ENCODE measurements at places on chromosomes 13 and 19.

DNA sequence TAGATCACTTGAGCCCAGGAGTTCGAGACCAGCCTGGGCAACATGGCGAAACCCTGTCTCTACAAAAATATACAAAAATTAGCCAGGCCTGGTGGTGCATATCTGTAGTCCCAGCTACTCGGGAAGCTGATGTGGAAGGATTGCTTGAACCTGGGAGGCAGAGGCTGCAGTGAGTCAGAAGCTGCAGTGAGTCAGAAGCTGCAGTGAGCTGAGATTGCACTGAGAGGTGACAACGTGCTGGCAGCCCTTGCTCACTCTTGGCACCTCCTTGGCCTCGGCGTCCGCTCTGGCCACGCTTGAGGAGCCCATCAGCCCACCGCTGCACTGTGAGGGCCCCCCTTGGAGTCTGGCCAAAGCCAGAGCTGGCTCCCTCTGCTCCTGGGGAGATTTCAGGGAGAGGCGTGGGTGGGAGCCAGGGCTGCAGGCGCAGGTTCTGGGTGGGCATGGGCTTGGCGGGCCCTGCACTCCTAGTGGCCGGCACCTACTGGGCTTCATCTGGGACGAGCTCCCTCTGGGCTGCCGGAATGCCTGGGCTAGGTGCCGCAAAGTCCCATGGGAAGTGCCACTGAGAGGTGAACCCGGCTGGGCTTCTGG lies 39.5 kb upstream of the RPL21 start:
- DNase-seq = no peak

GRCh38 chr13:59016250-59016649 lies 1147.5 kb downstream of the DIAPH3 start:
- no peak for DNase-seq

GRCh38 chr19:33879818-33880575 lies 83.3 kb downstream of the KCTD15 start:
- no peak for DNase-seq

GRCh38 chr13:19587635-19588300 lies 26.4 kb upstream of the TPTE2 start:
- peak; percentile 45 for DNase-seq

GRCh38 chr13:29522044-29522685 lies 73.3 kb downstream of the SLC7A1 start:
- DNase-seq = no peak

GRCh38 chr13:102316732-102317131 lies 85.1 kb downstream of the FGF14 start:
- DNase-seq = no peak

- no peak for DNase-seq
Observed at GRCh38 chr13:35784286-35784951, 307.9 kb upstream of the MAB21L1 start.

GRCh38 chr19:40989453-40989852 lies 1.6 kb upstream of the CYP2B6 start:
- no peak for DNase-seq

GRCh38 chr13:21541980-21542379 lies 62.0 kb downstream of the MICU2 start:
- DNase-seq = no peak

DNA sequence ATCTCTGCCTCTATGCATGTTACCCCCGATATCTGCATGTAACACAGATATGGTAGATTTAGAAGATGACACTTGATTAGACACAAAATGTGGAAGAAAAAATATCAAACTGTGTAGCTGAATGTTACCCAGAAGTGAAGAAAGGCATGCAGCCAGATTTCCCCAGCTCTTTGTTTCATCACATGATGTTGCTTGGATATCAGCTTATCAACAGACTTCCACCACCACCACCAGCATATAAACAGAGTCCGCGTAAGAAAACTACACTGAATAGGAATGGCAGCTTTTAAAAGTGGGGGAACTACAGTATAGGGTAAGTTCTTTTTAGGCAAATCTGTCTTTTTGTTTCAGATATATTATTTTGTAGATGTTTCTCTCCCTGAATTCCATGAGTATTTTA lies at the start of gene FAM216B:
TSS of gene FAM216B (plus strand) at position 233 of the 400 bp plus-strand sequence. CDS start 2,484 bp downstream, outside the sequence.
- no peak for DNase-seq

- no peak for DNase-seq
Observed at GRCh38 chr13:109693213-109693612, 93.2 kb downstream of the IRS2 start.

- DNase-seq = no peak
Observed at GRCh38 chr19:34273121-34273520, 18.8 kb downstream of the GARRE1 start.

DNA sequence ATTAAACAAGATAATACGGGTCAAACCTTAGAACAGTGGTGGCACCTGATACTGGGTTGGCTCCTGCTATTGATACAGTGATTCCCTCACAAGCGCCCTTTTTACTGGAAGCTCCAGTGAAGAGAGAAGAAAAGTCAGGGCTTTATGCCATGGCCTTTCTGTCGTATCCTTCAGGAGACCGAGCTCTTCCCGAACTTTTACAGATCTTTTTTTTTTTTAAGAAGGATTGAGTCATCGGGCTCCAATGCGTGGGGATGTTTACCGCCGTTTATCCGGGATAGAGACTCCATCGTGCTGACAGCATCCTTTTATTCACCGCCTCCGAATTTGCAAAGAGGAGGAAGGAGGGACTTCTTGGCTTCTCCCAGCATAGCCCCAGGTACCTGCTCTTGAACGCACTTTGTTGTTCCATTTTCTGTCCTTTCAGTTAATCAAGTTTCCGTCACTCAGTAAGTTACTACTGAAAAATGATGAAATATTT lies 574 bp downstream of the ZNF227 start:
- DNase-seq = no peak

GRCh38 chr19:40177286-40178070 lies 13.7 kb upstream of the MAP3K10 start:
- DNase-seq = no peak

DNA sequence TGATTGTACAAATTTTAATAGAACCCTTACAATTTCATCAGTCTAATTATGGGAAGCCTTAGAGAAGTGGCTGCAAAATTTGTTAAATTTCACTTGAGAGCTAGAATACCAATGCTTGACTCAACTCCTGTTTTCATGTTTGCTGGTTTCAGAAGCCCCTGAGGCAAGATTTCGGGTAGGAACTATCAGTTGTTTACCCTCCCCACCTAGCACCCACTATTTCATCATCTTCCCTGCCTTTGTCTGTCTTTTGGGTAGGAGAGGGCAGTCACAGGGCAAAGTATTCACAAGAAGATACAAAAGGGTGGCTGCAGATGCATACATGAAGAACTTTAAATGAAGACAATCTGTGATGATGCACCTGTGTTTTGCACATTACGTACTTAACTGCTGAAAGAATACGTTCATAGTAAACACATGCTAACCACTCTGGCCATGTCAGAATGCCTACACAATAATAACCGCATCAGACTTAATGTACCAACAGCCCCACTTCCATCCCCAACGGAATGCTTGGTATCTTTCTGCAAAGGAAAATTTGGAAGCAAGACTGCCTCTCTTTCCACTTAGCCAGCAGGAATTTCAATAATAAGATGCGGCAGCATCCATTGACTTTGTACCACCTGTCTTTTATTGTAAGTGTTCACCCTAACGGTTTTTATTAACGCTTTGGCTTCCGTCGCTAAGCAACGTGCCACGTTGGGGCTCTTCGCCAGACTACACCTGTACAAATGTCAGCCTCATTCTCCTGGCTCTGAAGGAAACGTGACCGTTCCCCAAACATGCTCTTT lies 30.4 kb downstream of the TPT1 start:
- no peak for DNase-seq

DNA sequence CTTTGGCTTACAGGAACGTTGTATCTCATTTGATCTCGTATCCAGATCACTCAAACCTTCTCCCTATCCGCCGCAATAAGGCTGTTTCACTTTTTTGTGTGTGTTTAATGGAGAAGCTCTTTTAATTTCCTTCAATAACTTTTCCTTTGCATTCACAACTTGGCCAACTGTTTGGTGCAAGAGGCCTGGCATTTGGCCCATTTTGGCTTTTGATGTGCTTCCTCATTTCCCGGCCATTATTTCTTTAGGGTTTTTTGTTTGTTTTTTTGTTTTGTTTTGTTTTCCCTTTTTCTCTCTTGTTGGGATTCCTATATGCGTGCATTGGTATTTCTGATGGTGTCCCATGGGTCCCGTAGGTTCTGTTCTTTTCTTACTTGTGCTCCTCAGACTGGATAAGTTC lies 6.1 kb upstream of the UPF3A start:
- DNase-seq = no peak

- DNase-seq = no peak
Observed at GRCh38 chr19:4023600-4024398, 16.3 kb downstream of the PIAS4 start.

DNA sequence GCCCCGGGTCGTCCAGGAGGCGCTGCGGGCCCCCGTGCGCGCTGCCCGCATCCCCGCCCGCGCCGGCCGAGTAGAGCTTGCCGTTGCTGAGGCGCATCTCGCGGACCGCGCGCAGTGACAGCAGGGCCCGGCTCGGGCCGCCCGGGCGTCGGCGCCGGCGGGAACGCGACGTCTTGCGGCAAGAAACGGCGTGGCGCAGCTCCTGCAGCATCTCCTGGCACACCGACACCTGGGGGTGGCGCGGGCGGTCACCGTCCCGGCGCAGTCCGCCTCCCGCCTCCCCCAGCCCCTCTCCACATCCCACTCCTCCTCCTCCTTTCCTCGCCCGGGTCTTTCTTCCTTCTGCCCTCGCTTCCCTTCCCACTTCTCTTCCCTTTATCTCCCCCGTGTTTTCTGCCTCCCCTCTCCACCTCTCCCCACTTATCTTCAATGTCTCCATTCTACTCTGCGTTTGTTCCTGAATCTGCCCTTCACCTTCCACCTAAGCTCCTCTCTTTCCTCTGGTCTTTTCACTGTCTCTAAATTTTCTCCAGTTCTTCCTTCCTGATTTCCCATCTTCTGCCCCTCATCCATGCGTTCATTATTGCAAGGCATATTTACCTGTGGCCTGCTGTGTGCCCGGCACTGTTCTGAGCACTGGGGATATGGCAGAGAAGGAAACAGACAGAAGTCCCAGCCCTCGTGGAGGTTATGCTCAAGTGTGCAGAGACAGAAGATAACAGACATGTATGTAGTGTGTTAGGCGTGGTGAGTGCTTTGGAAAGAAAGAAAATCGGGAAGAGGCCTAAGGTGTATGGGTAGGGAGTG lies 5.2 kb upstream of the ATP1A3 start:
- no peak for DNase-seq

DNA sequence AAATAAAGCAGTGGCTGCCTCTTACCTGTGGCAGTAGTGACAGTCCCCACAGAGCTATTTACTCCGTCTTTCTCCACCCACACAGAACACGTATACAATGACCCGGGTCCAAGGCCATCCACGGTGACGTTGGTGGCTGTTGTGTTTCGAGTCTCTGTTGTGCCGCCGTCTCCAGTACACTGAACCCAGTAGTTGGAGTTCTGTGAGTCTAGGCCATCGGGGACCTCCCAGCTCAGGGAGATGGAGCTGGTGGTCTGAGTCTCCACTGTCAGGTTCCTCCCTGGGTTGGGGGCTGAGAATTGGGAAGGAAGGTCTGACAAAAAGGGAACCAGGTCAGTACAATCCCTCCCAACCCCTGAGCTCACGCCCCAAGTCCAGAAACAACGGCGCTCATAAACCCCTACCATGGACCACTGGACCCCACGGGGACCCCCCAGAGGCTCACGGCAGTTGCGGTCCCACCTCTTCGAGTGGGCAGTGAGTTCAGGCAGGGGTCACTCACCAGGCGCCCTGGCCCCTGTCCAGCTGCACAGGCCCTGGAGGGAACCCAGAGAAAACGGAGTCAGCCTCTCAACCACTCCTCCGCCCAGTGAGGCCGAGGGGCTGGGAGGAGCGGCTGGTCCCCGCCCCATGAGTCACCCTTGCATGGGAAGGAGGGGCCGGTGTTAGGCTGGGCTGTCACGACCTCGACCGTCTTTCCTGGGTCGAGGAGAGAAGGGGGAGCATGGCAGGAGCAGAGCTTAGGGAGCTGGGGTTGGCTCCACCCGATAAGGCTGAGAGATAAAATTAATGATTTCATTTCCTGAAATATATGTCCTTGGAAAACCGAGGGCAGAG lies 2.4 kb downstream of the PTPRH start:
- DNase-seq = peak; percentile 8

- DNase-seq = no peak
Observed at GRCh38 chr13:46278474-46278873, 66.7 kb downstream of the LRRC63 start.

DNA sequence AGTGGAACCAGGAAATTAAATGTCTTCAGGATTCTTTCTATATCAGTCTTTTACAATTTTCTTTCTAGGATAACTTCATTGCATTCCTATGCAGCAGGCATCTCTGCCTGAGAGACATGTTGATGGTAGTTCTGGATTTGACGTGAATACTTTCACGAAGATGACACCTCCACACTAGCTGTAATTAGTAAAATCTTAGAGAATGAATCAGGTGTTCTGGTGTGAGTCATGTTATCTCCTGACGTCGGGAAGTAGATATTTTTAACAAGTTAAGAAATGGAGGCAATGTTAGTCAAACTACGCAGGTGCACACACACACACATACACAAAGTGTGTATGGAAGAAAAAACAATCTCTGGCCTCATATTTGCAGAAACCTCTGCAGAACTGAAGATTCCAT lies 1661.3 kb upstream of the MIR17HG start:
- DNase-seq = no peak

- no peak for DNase-seq
Observed at GRCh38 chr13:103614761-103615160, 548.5 kb upstream of the SLC10A2 start.

GRCh38 chr19:47587295-47587694 lies 14.3 kb upstream of the ZNF541 start:
- no peak for DNase-seq

DNA sequence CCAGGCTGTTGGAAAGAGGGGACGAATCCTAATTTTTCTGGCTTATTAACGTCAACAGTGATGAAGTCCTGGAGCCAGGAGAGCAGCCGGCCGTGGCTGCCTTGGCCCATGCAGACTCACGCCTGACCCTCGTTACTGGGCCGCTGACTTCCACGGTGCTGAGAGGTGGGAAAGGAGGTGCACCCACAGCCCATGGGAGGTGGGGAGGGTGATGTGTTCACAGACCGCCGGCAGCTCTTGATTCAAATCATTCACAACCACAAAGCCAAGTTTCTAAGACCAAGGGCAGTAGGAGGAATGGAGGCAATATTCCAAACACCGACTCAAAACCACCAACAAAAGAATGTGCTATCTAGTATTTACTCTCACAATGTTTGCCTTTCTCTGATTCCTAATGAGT lies 24.3 kb downstream of the COL4A2 start:
- DNase-seq = no peak

All from CD4-positive, alpha-beta T cell treated with Interleukin-15 for 4 hours (primary cell).